ENCODE measurements at places on chromosomes 7 and 10. TPM values are rescaled to one million over a fixed set of nuclear protein-coding genes. Genes with fewer than 3 reads are reported as not detected.
A peak's percentile ranks its signal among the peaks of the same experiment; 100 is the strongest.

DNA sequence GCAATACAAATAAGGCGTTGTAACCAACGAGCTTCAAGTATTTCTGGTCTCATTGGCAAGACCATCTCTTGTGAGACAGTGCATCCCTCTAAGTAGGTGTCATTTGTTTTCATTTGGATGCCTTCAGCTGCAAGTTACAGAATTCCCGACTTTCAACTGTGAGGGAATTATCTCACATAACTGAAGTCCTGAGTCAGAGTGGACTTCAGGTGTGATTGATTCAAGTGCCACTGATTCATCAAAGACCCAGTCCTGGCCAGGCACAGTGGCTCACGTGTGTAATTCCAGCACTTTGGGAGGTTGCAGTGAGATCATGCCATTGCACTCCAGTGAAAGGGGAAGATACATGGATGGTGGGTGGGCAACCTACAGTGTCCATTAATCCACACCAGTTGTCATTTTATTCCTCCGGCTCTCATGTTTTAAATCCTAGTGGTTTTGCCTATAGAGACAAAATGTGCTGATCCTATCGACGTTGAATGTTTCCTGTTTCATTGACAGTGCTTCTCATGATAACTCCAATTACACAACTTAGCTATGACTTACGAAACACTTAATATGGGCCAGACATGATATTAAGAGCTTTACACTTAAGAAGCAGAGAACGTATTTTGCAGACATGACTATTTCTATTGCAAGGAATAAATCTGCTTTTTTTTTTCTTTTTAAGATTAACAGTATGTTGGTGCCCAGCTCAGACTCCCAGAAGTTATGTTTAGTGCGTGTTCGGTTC lies 268.0 kb downstream of the FRMD4A start:
- DNase-seq: peak; percentile 18

DNA sequence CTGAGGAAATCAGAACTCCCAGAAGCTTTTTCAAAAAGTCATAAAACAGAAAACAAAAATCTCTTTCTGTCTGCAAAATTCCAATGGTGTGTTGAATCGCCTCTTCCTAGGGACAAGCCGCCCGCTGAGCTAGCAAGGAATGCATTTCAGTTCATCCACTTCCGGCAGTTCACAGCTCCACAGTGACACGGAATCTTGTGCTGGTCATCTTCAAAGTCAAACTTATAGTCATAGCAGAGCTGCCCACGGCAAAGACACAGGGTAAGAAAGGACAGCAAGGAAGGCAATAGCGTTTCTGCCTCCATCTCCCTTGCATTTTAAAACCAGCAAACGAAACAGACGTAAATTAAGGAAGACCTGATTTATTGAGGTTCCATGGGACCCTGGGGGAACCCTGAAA lies 111.2 kb downstream of the GALNT11 start:
- no peak for DNase-seq

DNA sequence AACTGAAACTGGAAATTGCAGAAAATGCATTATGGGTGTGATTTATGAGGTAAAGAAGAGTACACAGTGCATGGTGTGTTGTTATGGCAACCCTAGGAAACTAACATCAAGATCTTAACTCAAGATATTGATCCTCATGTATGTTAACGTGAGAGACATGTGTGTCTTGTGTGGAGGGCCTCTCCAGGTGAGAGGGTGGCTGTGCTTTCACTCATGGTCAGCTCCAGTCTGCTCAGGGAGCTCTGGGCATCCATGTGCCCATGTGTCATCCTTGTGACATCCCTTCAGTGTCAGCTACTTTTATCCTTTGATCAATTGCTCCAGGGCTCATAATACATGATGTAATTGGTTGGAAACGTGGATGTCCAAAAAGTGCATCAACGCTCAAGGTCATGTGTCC lies 24.9 kb upstream of the INSYN2A start:
- no peak for DNase-seq

DNA sequence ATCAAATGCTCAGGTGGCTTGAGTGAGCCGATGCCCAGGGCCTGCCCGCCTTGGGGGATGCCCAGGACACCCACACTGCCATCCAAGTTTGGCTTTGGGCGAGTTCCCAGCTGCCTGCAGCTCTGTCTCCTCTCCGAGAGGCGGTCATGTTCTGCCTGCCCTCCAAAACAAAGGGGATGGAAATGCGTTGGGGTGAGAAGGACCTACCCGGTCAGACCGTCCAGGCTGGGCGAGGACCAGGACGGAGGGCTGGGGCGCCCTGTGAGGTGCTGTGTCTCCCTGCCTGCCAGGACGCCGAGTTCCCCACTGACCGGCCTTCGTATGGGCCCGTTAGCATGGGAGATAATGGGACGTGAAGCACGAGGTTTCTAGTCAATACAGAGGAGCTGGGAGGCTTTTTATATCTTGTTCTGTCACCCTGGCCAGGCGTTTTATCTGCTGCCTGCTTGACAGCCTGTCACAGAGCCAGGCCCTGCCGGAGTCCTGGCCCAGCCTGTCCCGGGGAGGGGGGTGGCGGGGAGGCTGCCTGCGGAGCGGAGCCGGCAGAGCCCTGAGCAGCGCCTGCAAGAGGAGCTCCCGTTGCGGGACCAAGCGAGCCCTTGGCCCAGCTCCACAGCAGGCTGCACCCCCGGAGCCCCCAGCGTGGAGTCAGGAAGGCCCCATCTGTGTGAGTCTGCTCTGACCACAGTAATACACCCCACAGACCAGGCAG lies 22.0 kb upstream of the ELFN1 start:
- DNase-seq: no peak

DNA sequence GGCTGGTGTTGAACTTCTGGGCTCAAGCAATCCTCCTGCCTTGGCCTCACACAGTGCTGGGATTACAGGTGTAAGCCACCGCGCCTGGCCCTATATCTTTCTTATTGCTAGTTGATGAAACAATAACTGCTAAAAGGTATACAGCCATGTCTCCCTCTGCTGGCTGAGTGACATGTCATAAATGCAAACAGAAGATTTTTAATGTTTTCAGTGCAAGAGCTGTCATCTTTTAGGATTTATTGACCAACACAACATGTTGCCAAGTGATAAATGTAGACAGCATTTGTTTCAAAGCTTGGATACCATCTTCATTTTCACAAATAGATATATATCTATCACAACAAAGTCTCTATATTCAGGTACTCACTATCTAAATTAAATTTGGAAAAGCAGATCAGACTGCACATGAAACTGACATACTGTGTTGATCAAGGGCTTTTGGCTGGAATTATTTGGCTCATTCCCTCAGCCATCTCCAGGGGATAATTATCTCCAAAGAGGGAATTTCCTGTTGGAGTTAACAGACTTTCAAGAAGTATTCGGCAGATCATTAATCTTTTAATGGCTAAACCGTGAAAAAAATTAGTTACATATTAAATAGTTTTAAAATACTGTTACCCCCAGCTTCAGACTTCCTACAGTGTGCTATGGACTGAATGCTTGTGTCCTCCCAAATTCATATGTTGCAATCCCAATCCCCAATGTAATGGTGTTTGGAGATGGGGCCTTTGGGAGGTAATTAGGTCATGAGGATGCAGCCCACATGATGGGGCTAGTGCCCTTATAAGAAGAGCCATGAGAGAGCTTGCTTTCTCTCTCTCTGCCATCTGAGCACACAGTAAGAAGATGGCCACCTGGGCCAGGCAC lies 41.3 kb upstream of the SRPK2 start:
- peak; percentile 49 for DNase-seq

- DNase-seq: peak; percentile 11
Measured at GRCh38 chr10:4370376-4370775, 455.6 kb upstream of the AKR1E2 start.

- DNase-seq: no peak
Measured at GRCh38 chr10:63579371-63580014, 58.3 kb downstream of the REEP3 start.

GRCh38 chr7:44748045-44748947 lies at the start of gene ZMIZ2:
Gene ZMIZ2 (plus strand): TSS chr7:44748847. CDS start chr7:44756250, 7,403 bp downstream.
- peak; percentile 98 for DNase-seq

GRCh38 chr7:143285470-143285778 lies 666 bp downstream of the TMEM139 start:
- peak; percentile 63 for DNase-seq

- peak; percentile 90 for DNase-seq
Measured at GRCh38 chr7:45689011-45689796, 115.0 kb downstream of the ADCY1 start.

The SRGN gene
- 8.3 TPM for total RNA-seq

All from Daoy (cell line).